Fibroblast of skin of left biceps (primary cell): ENCODE measurements at places on chromosomes 16 and 17.

DNA sequence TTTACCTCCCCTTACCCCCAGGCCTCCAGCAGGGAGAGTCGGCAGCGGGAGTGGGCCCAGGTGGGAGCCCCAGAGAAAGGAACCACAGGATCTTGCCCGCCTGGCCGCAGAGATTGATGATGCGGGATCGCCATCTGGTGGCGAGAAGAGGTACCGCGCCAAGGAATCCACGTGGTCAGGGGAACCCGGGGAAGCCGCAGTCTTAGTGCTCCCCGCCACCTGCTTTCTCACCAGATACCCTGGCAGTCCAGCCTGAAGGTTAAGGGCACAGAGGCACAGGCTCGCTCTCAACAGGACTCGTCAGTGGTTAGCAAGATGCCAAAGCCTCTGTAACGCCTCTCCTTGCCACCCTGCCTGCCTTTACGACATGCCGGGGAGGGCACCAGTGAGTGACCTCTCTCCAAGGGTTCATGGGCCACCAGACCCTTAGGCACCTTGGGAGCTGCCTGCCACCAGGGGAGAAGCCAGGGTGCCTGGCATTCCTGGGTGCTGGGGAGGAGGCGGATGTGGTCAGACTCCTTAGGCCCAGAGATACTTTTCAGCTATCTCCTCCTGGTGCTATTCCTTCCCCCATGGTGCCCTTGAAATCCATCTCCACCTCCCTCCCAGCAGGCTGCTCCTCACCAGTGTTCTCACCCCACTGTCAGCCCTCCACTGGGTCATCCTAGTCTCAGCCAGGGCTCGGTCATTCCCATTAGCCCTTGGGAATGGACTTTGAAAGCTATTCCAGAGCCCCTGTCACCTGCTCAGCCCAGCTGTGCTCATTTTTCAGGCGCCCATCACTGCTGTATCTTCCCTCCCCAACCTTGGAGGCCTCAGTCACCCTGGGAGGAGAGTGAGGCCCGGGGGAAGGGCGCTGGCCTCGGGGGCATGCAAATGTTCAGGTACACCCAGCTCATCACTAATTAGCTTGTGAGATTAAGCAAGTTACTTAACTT, 5.5 kb upstream of the RHBDF2 start:
- DNase-seq: no peak

DNA sequence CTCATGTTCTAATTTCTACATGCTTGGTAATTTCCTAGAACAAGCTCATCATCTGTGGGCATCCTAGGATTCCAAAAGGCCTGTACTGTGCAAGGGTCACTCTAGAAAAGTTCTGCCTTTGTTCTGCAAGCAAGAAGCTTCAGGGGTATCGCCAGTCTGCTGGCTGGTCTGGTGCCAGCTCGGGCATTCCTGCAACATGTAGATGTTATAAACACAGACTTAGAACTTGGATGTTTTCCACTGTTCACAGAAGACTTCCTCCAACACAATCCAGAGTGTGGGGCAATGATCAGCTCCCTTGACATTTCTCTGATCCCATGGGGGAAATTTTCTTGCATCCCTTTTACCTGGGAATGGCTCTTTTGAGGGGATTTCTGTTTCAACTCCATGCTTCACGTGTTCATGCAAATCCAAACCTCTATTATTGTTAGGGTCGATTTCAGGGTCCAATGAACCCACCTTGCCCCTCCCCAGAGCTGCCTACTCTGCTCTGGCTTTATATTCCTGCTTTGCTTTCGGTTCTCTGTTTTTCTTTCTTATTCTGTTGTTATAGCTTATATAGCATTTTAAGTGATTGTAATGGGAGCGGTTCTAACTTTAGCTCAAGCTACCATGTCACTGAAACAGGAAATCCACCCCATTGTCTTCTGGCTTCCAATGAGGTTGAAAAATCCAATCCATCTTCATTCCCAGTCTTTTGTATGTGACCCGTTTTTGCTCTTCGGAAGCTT, 25.3 kb downstream of the UBE2O start:
- no peak for DNase-seq

DNA sequence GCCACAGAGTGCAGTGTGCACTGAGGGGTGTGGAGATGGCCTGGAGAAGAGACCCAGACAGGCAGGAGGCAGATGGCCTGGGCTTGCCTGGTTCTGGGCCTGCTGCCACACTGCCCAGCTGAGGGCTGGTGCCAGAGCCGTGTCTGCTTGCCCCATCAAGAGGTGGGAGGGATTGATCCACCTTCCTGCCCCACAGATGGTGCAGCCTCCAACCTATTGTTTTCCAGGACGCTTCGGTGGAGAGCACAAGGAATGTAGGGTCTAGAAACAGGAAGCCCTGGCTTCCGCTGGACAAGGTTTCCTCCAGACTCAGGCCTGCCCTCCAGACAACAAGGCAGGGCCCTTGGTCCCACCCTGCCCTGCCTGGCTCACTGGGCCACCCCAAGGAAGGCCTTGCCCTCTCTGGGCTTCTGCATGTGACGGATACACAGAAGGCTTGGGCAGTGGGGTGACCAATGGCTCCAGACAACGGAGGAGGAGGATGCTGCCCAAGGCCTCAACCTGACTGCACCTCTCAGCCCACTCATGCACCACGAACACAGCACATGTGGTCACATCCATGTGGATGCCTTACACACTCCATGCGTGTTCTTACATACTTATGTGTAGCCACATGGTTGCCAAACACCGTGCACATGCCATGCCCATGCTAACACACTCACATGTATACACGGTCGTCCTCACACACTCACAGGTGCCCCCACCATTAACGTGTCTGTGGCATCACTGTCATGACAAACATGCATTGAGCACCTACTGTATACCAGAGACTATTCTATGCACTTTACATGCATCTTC, 6.5 kb upstream of the CDH5 start:
- no peak for DNase-seq

DNA sequence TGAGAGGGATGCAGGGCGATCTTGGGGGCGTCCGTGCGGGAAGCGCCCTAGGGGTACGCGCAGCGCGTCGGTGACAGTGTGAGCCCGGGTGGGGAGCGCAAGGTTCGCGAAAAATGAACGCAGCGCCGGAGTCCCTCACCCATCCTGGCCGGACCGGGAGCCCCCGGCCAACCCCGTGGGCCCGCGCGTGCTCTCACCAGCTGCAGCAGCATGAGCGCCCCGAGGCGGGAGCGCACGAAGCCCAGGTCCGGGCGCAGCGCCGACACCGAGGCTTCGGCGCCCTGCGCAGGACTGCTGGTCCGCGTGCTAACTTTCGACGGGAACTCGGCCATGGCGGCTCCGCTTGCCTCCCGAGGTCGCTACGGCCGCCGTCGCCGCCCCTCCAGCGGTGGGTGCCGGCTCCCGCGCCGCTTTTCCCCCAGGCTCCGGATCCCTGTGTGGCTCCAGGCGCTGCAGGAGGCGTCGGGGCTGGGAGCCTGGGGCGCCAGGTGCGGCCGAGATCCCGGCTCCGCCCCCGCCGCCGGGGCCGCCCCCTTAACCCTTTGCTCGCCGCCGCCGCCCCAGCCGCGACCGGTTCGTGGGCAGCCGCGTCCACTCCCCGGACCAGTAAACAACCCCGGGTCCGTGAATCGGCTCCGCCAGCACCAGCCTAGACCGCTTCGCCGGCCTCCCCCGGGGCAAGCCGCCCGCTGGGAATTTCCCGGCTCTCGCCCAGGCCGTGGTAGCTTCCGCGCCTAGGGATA, at the start of gene PLLP:
TSS of gene PLLP (minus strand) at position 464 of the 743 bp plus-strand sequence. CDS start at position 332, 132 bp downstream.
- no peak for DNase-seq

DNA sequence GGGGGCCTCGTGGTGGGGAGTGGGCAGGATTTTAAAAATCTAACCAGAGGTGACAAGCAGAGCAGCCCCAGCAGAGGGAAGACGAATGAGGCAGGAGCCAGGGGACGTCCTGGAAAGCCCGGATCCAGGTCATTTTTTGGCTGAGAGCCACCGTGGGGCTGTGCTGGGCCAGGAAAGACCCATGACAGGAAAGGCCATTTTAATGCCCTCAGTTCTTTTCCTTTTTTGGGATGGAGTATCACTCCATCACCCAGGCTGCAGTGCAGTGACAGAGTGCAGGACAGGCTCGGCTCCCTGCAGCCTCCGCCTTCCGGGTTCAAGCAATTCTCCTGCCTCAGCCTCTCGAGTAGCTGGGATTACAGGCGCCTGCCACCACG, 30.5 kb upstream of the JPH3 start:
- DNase-seq: no peak

DNA sequence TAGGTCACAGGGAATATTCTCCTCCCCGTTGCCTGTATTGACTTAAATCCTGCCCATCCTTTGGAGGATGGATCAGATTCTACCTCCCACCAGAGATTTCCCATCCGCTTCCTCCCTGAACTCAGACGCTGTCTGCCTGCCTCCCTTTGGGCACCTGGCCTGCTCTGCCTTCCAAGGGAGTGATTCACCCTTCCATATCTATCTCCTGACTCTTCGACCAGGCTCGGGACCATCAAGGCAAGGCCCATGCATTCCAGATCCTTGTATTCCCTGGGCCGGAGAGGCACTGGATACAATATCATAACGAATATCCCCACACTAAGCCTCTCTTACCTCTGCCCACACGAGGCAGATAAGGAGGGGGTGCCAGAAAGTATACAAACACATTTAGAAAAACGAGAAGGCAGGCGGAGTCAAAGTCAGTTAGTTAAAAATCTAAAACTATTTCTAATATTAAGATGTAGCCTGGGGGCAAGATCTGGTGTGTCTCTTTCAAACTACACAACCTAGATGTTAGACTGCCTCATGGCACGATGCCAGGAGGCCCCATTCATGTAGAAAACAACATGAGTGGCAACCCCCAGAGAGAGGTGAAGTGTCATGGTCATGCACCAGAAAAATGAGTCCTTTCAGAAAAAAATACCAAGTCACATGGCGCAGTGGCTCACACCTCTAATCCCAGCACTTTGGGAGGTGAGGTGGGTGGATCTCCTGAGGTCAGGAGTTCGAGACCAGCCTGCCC, 9.2 kb downstream of the PMP22 start:
- DNase-seq: no peak

GRCh38 chr17:35171834-35172233, 22.4 kb downstream of the SLC35G3 start:
- no peak for DNase-seq

DNA sequence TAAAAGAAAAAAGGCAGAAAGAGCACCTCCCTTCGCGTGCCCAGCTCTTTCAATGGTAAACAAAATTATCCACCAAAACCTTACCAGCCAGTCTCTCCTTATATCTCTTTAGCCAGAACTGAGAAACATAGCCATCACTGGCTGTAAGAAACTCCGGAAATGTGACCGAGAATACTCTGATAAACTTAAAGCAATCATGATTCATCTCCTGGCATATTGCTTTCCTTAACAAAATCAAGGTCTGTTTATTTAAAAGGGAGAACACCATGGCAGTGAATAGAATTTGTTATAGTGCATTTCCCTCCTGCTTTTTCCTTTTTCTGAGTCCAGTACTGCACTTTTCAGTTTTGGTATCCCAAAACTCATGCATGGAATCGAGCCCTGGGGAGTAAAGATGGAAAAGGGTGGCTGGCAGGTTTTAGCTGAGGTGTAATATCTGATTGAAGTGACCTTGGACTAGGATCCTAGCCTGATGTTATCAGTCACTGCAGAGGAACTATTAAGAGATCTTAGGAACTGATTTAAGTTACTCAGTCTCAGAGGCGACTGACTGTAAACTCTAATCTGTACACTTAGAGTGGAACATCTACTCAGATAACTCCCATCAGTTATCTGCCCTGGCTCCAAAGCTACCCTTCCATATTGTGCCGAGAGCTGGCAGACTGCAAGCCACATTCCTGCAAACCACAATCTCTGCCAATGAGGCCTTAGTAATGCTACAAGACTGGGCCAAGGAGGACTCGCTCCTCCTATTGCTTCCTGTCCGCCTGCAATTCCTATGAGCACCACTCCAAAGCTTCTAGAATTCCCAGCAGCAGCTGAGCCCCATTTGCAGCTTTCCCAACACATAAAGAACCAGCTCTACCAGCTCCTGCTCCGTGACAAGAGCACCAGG, 7.4 kb upstream of the COX10 start:
- DNase-seq: no peak

GRCh38 chr17:59837308-59838051, 55.3 kb downstream of the TUBD1 start:
- peak; percentile 100 for DNase-seq

DNA sequence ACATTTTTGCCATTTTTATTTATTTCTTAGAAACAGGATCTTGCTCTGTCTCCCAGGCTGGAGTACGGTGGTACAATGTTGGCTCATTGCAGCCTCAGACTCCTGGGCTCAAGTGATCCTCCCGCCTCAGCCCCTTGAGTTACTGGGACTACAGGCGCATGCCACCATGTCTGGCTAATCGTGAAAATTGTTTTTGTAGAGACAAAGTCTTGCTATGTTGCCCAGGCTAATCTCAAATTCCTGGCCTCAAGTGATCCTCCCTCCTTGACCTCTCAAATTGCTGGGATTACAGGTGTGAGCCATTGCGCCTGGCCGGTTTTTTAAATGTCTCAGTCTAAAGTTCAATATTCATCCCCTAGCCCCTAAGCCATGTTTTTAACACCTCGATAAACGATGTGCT, 182.8 kb upstream of the CACNG3 start:
- DNase-seq: no peak

DNA sequence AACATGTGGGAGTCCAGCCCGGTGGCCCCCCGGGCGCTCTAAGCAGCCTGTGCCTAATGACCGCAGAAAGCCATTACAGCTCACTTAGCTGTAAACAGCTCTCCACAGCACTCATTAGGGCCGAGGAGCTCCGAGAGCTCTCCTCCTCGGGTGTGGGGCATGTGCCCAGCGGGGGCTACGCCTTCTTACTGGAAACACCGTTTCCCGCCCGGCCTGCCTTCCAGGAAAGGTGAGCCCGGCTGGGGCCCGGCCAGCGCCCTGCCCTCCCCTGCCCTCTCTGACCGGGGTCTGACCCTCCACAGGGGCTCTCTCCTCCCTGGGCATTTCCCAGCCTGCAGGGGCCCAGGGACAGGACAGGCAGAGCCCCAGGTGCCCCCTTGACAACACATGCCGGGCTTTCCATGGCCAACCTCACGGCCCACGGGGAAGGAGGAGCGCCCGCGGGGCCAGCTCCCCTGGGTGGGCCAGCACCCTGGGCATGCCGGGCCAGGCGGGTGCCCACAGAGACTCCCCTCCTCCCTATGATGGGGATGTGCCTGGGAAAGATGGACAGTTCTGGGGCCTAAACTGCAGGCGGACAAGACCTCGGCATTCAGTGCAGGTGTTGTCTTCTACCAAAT, 72.6 kb downstream of the SDK2 start:
- no peak for DNase-seq

DNA sequence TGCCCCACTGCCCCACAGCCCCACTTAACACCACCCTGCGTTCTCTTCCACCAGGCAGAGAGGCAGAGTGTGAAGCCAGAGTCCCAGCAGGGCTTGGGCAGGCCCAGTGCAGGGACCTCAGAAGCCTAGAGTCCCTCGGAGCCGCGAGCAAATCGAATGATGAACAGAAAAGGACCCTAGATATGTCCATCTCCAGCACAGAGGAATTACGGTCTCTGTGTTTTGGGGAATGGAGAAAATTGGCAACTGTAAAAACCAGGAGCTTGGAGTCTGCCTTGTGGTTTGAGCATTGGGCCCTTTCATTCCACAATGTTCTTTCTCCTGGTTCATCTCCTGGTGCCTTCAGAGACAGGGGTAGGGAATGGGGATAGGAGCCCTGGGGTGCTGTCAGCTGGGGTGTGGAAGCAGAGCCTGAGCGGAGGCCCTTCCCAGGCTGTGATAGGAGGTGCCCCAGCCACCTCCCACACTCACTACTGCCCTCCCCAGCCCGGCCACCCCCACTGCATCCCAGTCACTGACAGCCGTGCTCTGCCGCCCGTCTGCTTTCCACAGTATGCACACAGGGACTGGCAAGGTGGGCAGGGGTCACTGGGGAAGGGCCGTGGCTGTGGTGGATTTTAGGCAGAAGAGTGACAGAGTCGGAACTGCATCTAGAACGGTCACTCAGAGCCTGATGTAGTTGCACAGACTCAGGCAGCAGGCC, 26.7 kb downstream of the TBX4 start:
- no peak for DNase-seq

- DNase-seq: no peak
Measured at GRCh38 chr16:29835926-29836325, 15.7 kb downstream of the MVP start.
